Glomerular endothelial cell (primary cell): ENCODE measurements at places on chromosomes 11 and 22.

- no peak for DNase-seq
Observed at GRCh38 chr11:113721462-113722066, 15.5 kb upstream of the TMPRSS5 start.

DNA sequence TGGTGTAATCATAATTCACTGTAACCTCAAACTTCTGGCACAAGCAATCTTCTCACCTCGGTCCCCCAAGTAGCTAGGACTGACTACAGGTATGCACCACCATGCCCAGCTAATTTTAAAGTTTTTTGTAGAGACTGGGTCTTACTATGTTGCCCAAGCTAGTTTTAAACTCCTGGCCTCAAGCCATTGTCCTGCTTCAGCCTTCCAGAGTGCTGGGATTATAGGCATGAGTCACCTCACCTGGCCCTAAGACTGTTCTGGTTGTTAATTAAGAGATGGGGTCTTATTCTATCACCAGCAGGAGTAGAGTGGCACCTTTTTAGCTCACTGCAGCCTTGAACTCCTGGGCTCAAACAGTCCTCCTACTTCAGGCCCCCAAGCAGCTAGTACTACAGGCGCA, 52.0 kb upstream of the DEPDC7 start:
- no peak for DNase-seq

GRCh38 chr22:23068096-23068831, 2.1 kb upstream of the GNAZ start:
- DNase-seq = no peak

DNA sequence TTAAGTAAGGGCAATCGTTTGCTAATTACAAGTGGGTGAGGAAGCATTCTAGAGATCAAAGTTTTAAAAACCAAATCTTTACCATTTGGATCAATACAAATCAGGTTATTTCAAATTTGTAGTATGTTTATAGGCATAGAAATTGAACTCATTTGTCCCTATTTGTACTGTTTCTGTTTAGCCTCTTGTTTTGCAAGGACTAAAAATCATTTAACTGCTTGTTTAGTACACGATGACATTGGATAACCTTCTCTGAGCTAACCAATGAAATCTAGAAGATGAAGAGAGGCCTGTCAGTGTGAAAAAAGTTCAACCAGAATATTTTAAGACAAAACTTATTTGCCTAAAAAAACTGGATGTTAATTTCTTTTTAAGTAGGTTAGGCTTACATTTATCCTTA, 40.0 kb downstream of the ZC3H12C start:
- no peak for DNase-seq

- no peak for DNase-seq
Observed at GRCh38 chr11:12508151-12508751, 130.9 kb downstream of the PARVA start.

DNA sequence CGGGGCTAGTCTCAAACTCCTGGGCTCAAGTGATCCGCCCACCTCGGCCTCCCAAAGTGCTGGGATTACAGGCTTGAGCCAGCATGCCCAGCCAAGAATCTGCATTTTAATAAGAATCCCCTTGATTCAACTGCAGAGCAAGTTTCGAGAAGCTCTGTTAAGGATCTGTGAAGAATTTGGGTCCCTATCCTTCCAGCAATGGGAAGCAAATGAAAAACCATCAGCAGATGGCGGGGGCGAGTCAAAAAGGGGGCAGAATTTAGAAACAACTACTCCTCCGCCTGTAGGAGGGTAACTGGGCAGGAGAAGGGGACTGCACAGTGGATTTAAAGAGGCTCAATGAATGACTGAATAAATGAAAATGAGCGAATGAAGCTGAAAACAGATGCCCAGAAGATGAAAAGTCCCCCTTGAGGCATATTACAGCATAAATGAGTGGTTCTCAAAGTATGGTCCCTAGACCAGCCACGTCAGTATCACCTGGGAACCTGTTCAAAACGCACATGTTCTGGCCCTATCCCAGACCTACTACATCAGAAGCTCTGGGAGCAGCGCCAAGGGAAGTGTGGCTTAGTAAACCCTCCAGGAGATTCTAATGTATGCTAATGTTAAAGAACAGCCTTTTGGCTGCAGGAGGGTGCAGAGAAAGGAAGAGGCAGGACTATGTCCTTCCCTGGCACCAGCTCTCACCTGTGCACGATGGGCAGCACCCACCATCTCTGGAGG, 15.0 kb downstream of the VWCE start:
- DNase-seq = no peak

- DNase-seq = no peak
Observed at GRCh38 chr11:81970886-81971285, 762.8 kb downstream of the FAM181B start.

DNA sequence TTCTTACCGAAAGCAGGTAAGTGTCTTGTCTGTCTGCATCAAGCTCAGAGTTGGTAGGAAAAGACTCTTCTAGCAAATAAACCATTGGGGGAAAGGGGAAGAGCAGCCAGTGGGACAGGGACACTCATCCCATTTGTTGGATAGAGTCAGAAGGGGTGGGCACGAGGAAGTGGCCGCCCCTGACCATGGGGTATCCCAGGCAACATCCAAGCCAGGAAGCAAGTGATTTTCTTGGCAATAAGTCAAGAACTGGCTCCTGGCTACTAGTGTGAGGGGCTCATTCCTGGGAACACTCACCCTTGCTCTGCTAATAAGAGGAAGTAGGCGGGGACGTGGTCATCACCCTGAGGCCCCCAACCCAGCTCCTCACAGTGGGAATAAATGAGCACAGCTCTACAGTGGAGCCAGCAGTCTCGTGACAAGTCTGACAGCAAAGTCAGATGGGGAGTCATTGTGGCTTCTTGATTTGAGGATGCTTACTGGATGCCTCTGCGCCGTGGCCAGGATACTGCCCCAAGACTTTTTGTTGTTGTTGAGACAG, 6.7 kb downstream of the SLC25A18 start:
- no peak for DNase-seq

DNA sequence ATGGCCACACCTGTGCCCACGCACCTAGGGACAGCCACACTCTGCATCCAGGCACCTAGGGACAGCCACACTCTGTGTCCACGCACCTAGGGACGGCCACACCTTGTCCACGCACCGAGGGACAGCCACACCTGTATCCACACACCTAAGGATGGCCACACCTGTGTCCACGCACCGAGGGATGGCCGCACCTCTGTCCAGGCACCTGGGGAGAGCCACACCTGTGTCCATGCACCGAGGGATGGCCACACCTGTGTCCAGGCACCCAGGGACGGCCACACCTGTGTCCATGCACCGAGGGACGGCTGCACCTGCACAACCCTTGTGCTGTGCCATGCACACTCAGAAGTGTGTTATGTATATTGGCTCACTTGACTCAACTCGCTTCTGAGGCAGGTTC, 10.8 kb downstream of the OVOL1 start:
- no peak for DNase-seq

DNA sequence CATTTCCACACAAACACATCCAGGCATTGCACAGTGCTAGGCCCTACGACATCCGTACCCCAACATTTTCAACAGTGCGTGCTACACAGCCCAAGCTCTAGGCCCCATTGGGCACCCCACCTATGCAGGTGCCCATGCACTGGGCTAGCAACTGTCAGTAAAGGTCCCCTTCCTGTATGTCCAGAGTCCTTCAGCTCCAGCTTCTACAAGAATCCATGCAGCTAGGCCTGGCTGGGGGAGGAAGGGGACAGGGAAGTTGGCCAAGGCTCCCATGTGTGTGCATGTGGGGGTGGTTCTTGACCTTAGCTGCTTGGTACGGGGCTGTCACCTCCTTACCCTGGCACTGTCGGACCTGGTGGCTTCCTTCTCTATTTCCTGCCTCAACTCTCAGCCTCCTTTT, 1.3 kb downstream of the B3GAT1 start:
- DNase-seq = no peak

- DNase-seq = no peak
Observed at GRCh38 chr11:16956538-16957153, 57.6 kb downstream of the PLEKHA7 start.

GRCh38 chr22:29154364-29155048, 51.2 kb upstream of the EMID1 start:
- peak; percentile 7 for DNase-seq

- DNase-seq = no peak
Observed at GRCh38 chr22:30605449-30606110, 1.4 kb upstream of the TCN2 start.

- no peak for DNase-seq
Observed at GRCh38 chr11:68533945-68534344, 73.4 kb downstream of the PPP6R3 start.

DNA sequence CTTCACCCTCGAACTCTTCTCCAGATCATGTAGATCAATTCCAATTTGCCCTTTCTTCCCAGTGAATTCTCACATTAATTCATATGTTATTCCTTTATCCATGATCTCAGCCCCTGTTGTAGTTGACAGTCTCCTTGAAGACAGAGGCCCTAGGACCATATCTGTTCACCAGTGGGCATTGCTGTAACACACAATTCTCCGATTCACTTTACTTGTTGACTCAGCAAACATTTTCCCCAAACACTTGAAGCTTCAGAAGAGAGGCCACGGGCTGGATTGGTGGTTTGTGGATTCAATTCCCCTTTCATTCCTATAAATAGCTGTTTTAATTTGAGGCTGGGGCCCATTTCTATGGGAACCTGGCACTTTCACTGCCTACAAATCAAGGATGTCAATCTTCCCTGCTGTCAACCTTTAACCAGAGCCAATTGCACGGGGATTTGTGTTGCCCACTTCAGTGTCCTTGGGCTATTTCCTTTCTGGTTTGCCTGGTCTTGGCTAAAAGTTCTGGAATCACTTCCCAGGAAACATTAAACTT, 393.0 kb upstream of the KIRREL3 start:
- DNase-seq = no peak
